Hindlimb muscle (tissue), 1 donor: ENCODE measurements at places on chromosomes 11 and 22. TPM values are rescaled to one million over a fixed set of nuclear protein-coding genes. Genes with fewer than 3 reads are reported as not detected.

DNA sequence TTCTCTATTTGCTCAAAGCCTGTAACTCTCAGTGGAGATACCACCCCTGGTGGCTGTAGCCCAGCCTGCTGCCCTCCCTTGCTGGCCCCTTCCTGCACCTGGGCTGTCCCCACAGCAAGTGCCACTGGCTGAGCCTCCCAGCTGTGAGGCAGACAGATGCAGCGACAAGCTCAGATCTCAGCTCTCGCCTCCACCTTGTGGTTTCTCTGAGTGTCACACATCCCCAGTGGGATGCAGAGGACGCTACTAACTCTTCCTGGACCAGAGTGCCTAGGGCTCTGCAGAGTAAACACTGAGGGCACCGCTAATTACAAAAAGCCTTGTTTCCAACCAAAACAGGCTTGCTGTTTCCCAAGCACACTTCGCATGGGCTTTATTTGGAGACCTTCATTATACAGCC, 8.9 kb downstream of the YPEL1 start:
- no peak for DNase-seq

- no peak for DNase-seq
Observed at GRCh38 chr22:46579751-46580449, 40.3 kb upstream of the GRAMD4 start.

DNA sequence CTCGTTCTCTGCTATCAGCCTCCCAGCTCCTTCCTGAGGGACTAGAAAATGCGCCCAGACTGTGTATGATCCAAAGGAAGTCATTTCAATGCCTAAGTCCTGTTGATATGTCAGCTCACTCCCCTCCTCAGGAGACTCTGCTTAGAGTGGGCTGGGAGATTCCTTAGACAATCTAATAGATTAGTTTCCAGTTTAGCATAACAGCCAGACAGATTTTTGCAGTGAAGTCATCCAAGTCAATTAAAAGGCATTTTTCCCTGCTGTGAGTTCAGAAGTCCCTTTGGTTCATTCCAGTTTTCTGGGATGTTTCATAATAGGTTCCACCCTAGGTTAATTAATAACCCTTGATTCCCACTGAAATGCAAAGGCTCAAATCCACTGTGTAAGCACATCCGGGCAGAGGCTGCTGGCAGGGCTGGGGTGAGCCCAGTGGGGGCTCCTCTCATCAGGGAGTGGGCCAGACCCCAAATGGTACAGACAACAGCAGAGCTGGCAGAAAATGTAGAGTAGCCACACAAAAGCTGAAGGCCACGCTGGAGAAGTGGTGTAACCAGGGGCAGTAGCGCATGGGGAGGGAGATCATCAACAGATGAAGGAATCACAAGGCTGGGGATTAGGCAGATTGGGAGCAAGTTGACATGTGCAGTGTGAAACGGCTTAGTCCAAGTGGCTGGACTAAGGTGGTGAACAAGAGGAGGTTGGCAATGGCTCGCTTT, 90.6 kb downstream of the SYN3 start:
- DNase-seq = no peak

- no peak for DNase-seq
Observed at GRCh38 chr22:27778294-27779090, 23.1 kb downstream of the MN1 start.

GRCh38 chr22:24063986-24064385, 52.9 kb downstream of the CABIN1 start:
- no peak for DNase-seq

DNA sequence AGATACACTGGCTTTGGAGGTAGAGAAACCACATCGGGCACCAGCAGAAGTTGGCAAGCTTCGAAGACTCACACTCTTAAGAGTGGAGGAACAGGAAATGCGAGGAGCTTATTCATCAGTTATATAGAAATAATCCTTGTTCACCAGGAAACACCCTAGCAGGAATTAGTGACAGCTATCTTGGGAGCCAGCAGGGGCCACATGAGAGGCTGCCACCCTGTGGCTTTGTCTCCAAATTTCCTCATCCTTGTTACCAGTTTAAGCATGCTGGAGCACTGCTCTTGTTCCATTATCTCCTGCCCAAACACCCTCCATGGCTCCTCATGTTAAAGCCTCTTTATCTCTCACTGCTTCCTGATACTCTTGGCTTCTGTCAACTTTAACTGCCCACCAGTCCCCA, 131.0 kb downstream of the PLEKHA7 start:
- DNase-seq = no peak

GRCh38 chr22:39472570-39473556, 16.1 kb downstream of the MGAT3 start:
- DNase-seq = no peak

DNA sequence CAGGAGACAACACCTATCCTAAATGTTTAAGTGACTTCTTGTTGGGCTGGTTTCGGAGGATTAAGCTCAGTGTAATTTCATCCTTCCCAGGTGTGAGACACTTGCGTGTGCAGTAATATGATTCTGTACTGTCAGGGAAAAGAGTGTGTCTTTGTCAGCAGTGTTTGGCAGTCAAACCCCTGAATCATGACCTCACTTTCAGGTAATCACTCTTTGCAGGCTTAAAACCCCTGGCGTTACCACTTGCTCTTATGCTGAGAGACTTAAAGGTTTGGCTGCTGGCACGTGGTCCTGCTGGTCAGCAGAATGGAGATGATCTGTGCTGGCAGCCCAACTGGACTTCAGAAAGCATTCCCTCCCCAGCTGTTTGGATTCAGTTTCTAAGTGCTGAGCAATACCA, 56.1 kb downstream of the APIP start:
- no peak for DNase-seq

The KRTAP5-10 gene
- not detected for polyA plus RNA-seq

The PLAAT3 gene
- polyA plus RNA-seq = 37.5 TPM

The CHST1 gene
- 24.0 TPM for polyA plus RNA-seq

The P2RX6 gene
- 28.1 TPM for polyA plus RNA-seq
